ENCODE measurements at places on chromosomes 5 and 9.

GRCh38 chr5:7087719-7088297, 308.1 kb upstream of the ADCY2 start:
- no peak for DNase-seq

DNA sequence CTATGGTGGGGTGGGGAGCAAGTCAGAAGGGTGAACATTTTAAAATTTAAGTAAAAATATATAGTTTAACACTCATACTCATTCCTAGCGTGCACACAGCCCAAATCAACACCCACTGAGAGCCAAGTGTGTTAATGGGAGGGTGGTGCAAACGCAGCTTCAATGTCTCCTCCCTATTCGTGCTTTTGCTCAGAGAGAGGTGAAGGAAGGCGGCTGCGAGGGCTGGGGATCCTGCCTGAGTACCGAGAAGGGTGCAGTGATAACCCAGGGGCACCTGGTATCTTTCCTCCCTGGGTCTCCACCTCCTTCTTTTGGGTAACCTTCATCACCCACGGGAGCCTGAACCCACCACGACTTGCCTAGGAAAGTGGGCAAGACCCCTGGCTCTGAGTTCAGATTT, 35.0 kb downstream of the FGF1 start:
- no peak for DNase-seq

GRCh38 chr9:134661299-134661698, 19.7 kb downstream of the COL5A1 start:
- DNase-seq: no peak

DNA sequence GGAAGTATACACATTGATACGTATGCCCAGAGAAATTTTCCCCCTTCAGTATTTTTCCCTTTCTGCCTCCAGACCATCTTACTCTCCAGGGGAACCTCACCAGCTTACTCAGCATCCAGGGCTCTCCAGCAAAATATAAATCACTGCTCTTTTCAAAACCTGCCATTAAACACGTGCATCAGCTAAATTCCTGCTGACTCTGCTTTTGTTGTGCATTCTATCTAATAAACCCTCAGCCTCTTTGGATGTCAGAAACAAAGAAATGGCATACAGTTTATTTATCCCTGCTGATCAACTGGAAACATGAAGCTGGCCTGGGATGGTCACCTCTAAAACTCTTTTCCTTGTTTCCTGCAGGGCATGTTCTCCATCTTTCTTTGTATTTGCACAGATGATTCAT, 126.8 kb downstream of the TRPM3 start:
- no peak for DNase-seq

GRCh38 chr9:2343756-2344155, 277.8 kb upstream of the VLDLR start:
- DNase-seq: no peak

GRCh38 chr5:170333161-170333910, 35.8 kb upstream of the LCP2 start:
- DNase-seq: peak; percentile 77

DNA sequence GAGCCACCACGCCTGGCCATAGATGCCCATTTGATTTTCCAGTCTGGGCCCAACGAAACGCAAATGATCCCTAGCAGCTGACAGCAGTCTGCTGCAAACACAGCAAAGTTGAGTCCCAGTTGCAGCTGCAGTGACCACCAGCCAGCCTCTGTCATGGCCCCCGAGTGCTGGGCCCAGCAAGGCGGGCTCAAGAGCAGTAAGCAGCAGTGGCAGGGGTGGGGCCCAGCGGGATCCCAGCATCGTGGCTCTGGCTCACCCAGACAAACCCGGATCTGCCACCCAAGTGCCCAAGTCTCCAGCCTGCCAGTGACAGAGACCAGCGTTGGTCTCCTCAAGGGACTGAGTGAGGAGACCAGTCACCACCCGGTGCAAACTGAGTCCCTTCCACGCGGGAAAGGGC, 6.9 kb upstream of the LTC4S start:
- no peak for DNase-seq

DNA sequence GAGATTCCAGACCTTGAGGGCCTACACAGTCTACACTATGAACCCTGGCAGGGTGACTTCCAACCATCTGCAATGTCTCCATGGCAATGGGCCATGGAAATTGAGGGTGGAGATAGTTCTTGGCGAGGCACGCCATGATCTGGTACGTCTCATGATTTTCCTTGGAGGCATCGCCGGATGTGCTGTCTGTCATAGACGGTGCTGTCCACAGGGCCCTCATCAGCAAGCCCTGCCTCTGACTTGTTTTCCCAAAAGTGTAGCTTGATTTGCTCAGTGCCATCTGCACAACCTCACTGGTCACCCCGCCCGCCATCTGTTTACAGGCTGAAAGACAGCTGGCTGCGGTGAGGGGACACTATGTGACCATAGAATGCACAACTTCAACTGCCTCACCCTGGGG, 73.5 kb downstream of the BOD1 start:
- DNase-seq: no peak

DNA sequence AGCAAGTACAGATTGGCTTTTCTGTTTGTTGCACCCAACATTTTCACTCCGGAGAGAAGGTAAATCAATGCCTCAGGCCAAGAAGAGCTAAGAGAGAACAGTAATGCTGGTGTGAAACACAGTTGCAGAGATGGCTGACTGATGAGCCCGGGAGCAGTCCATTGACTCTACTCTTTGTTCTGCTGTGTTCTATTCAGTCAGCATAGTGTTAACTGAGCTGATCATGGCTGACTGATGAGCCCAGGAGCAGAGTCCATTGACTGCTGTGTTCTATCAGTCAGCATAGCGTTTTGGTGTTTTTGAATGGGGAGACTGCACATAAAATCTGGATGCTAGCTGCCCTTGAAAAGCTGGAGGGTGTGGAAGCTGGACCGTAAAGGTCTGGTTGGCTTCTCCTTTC, 141.4 kb downstream of the FRMD3 start:
- DNase-seq: no peak

DNA sequence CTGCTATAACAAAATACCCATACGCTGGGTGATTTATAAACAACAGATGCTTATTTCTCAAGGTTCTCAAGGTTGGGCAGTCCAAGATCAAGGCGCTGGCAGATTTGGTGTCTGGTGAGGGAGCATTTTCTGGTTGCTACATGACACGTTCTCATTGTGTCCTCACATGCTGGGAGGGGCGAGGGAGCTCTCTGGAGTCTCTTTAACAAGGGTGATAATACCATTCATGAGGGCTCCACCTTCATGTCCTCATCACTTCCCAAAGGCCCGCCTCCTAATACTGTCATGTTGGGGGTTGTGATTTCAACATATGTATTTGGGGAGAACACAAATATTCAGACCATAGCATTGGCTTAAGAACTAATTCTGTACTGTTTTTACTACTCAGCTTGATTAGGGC, 4.6 kb downstream of the CFAP90 start:
- no peak for DNase-seq

GRCh38 chr9:135600296-135600817, 38.8 kb downstream of the PAEP start:
- DNase-seq: no peak

- no peak for DNase-seq
These were observed 274.2 kb upstream of the SMC2 start for GRCh38 chr9:103819936-103820335.

GRCh38 chr5:149262315-149262714, 9.3 kb upstream of the AFAP1L1 start:
- DNase-seq: no peak

- DNase-seq: no peak
These were observed 887 bp upstream of the MAP3K1 start for GRCh38 chr5:56814361-56814962.

DNA sequence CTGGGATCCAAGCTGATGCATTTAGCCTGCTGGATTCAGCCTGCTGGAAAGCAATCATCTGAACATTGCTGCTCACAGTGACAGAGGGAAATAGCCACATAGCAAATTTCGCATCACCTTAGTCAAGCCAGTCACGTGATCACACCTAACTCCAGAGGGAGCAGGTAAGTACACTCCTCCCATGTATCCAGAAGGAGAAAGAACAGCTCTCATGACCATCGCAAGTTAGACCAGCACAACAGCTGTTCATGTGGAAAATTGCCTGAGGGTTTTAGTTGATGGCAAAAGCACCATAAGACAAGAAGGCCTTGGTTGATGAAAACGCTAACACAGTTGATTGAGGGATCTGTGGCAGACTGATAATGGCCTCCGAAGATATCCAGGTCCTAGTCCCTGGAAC, 34.2 kb upstream of the MYO10 start:
- DNase-seq: no peak

DNA sequence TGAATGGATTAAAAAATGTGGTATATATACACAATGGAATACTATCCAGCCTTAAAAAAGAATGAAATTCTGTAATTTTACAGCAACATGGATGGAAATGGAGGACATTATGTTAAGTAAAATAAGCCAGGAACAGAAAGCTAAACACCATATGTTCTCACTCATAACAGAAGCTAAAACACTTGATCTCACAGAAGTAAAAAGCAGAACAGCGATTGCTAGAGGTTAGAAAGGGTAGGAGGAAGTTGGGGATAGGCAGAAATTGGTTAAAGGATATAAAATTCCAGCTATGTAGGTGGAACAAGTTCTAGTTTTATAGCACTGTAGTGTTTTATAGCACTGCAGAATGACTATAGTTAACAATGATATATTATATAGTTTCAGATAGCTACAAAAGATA, 15.8 kb downstream of the MARCHF3 start:
- DNase-seq: no peak

All from GM12865 (cell line).